Thymus (tissue), 14 donors: ENCODE measurements at places on chromosomes 2 and 18. TPM values are rescaled to one million over a fixed set of nuclear protein-coding genes. Genes with fewer than 3 reads are reported as not detected.
A peak's percentile ranks its signal among the peaks of the same experiment; 100 is the strongest.

DNA sequence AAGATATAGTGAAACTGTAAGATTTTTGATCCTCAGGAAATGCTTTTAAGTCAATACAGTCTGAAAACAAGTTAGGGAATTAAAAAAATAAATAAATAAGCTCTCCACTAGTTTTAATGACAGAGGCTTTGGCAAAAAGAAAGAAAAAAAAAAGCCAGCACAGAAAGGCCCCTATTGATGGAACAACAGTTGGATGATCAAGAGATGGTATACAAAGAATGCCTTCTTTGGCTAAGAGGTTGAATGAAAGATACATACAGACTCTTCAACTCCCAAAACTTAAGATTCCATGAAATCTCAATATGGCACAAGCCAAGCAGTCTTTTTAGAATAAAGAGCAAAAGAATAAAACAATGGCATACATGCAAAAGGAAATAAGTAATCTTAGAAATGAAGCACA, 64.0 kb upstream of the GALNT5 start:
- no peak overlapping the region for H3K27ac ChIP-seq
- no peaks in the 10 kb centered on the region for H3K4me1 ChIP-seq
- no peak overlapping the region for H3K4me3 ChIP-seq

GRCh38 chr2:157107460-157107859, 150.0 kb upstream of the GALNT5 start:
- H3K4me1 ChIP-seq, result no peaks in the 10 kb centered on the region
- H3K27ac ChIP-seq, result no peak overlapping the region
- no peak overlapping the region for H3K4me3 ChIP-seq
- H3K27me3 ChIP-seq, result no peaks in the 10 kb centered on the region
- no peak for DNase-seq

- no peak overlapping the region for H3K4me3 ChIP-seq
- no peak overlapping the region for H3K27ac ChIP-seq
- H3K4me1 ChIP-seq, result no peaks in the 10 kb centered on the region
- H3K27me3 ChIP-seq, result no peaks in the 10 kb centered on the region
Measured at GRCh38 chr2:149739171-149739882, 151.8 kb upstream of the MMADHC start.

DNA sequence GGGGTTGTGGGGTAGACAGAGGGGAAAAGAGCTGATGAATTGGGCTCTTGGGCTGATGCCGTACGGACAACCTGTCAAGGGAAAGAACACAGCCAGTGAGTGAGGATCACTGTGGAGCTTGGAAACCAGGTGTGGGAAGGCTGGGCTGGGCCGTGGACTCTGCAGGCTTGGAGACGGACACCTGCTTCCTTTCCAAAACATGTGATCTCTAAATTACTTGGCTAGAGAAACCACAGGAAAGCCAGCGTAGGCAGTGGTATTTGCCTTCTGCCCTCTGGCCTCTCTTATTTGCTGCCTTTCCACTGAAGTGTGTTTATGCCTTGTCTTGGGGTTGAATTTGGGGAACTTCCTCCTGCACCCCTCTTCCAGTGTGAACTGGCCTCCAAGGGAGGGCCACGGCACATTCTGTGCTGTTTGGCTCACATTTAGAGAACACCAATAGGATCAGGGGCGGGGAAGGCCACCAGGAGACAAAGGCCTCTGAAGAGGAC, 267.7 kb downstream of the PRKCE start:
- H3K4me3 ChIP-seq, result no peak overlapping the region
- H3K4me1 ChIP-seq, result peaks cover 11% of the 10 kb centered on the region
- H3K27ac ChIP-seq, result no peak overlapping the region

DNA sequence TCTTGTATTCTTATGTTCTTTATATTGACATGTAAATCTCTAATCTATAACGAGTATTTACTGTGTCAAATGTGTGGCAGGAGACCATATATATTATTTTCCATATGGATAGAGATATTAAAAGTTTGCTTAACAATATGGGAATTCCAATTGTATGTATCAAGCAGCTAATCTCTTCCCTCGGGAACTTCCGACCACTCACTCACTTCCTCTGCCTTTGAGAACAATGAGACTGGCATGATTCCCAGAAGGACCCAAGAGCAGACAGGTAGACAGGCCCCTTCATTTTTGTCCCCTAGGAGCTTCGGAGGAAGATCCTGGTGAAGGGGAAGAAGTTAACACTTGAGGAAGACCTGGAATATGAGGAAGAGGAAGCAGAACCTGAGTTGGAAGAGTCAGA, 24.1 kb downstream of the PLCD4 start:
- H3K4me1 ChIP-seq, result no peaks in the 10 kb centered on the region
- peaks cover 34% of the 10 kb centered on the region for H3K36me3 ChIP-seq
- H3K4me3 ChIP-seq, result no peak overlapping the region
- no peak for DNase-seq
- H3K27me3 ChIP-seq, result no peaks in the 10 kb centered on the region

DNA sequence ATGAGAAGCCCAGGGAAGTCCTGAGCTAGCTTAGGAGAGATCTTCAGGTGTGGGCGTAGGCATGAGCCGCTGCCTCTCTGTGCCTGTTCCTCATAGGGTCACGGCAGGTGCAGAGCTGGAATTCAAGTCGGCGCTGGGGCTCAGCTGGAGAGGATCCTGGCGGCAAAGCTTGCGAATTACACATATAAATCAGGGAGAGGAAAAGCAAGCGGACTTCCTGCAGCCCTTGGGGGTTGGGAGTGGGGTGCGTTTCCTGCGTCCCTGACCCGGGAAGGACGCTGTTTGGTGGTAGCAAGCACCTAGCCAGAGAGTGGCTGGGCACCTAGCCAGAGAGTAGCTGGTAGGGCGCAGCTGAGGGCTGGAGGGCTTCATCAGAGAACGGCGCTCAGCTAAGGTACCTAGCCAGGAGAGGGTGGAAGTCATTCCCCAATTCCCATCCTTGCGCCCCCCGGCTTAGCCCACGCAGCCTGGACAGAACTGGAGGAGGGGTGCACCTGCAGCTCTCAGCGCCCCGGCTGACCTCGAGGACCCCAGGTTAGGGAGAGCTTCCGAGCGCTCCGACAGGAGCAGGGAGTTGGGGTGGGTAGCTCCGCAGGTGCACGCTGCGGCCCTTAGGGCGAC, 459 bp upstream of the EFR3B start:
- peak overlapping the region; percentile 67 for H3K4me3 ChIP-seq
- H3K27ac ChIP-seq, result no peak overlapping the region
- no peaks in the 10 kb centered on the region for H3K36me3 ChIP-seq
- peaks cover 55% of the 10 kb centered on the region for H3K27me3 ChIP-seq
- peaks cover 9% of the 10 kb centered on the region for H3K4me1 ChIP-seq

DNA sequence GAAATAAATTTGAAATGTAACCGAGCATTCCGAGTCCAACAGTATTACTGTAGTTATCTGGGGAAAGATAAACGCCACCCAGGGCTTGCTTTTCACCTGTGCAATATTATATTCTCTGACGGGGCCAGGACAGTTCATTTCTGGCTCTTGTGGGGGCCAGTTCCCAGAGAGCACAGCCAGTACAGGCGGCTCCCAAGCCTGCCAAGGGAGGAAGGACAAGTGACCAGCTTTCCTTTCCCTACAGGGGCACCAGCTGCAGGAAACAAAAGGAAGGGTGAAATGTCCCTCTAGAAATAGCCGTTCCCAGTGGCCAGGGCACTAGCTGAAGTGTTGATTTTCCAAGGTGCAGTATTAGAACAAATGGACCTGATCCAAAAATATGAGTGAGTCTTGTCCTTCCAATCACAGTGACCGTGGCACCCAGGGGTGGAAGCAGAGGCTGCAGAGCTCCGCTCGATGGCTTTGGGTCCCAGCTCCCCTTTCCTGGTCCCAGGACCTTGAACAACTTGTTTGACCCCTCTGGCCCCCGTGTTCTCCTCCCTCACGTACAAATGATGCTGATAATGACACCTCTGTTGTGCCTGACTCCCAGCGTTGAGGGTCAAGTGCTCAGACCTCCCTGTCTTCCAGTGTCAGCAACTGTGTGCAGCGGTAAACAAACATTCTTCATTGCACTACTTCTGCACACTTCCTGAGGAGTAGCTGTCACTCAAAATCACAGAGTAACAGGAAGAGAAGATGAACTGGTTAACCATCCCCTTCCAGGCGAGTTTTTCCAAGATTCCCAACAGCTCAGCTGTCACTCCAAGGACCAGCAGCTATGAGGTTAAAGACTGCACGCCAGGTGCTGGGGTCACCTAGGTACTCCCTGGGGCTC, 40.9 kb downstream of the GYPC start:
- H3K36me3 ChIP-seq, result peaks cover 36% of the 10 kb centered on the region
- DNase-seq, result no peak
- H3K4me1 ChIP-seq, result no peaks in the 10 kb centered on the region

DNA sequence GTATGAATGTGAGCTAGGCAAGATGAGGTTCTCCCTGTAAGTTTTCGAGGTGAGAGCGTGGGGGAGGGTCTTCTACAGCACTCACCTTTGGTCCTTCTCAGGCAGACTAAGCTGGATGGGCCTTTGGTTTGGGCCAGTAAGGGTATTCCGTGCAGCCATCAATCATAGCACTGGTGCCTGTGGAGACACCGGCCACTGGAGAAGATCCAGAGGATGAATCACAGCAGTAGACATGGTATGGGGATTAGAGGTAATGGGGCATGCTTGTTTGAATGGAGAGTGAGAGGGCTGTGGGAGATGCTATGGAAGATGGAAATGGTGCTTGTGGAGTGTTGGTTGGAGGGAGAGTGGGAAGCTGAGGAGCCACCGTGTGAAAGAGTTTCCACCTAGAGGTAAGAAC, 16.1 kb downstream of the MAPRE3 start:
- no peaks in the 10 kb centered on the region for H3K4me1 ChIP-seq
- no peaks in the 10 kb centered on the region for H3K36me3 ChIP-seq
- DNase-seq, result no peak
- no peak overlapping the region for H3K4me3 ChIP-seq
- H3K27me3 ChIP-seq, result peaks cover 21% of the 10 kb centered on the region

DNA sequence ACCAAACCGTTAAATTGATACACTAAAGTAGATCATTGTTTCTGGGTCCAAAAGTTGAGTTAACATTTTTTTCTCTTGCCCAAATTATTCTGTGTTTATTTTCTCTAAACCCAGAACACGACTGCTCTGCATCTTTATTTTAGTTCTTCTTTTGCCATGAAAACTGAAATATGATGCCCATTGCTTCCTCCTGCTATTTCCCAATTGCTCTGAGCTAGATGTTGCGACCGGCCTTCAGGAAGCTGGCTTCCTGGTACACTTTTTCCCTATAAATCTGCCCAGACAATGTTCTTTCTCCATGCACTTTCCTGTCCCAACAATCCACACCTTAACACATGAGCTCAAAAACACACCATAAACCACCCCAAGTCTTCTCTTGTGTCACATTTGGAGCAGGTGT, 501.4 kb downstream of the FBXO15 start:
- no peak overlapping the region for H3K4me3 ChIP-seq
- no peaks in the 10 kb centered on the region for H3K36me3 ChIP-seq
- DNase-seq, result no peak
- no peak overlapping the region for H3K27ac ChIP-seq

DNA sequence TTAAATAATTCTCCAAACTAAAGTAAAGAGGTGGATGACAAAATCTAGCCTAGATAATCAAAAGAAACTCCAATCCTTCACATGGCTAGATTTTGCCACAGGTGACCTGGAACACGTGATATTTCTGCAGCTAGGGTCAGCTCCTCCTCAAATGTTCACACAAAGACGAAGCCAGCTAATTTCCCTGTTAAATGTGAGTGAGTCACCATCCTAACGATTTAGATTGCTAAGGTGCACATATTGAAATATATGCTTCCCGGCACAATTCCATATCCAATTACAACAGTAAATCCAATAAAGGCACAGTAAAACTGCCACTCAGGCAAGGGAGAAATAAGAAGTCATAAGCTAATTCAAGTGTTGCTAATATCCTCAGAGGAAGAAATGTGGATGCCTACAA, 28.7 kb downstream of the IKZF2 start:
- no peak overlapping the region for H3K4me3 ChIP-seq
- H3K4me1 ChIP-seq, result peaks cover 37% of the 10 kb centered on the region
- no peaks in the 10 kb centered on the region for H3K36me3 ChIP-seq
- peak overlapping the region; percentile 46 for H3K27ac ChIP-seq

DNA sequence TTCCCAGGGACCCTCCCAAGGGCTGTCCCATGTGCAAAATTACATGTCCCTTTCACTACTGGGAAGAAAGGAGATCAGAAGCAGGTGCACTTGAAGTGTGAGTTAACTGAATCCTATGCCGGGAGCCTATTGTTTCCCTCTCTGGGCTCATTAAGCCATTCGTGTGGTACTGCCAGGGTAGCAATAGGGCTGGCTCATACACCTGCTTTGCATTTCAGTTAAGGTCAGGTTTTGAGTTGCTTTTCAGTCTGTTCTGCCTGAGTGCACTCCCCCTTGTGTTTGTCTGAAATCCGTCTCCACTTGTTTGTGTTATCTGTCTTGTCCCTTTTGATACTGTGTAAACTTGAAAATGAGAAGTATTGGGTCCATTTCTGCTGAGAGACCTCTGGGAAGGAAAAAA, 1232.6 kb upstream of the NRXN1 start:
- H3K27ac ChIP-seq, result no peak overlapping the region
- H3K4me3 ChIP-seq, result no peak overlapping the region
- no peaks in the 10 kb centered on the region for H3K27me3 ChIP-seq
- no peaks in the 10 kb centered on the region for H3K36me3 ChIP-seq

DNA sequence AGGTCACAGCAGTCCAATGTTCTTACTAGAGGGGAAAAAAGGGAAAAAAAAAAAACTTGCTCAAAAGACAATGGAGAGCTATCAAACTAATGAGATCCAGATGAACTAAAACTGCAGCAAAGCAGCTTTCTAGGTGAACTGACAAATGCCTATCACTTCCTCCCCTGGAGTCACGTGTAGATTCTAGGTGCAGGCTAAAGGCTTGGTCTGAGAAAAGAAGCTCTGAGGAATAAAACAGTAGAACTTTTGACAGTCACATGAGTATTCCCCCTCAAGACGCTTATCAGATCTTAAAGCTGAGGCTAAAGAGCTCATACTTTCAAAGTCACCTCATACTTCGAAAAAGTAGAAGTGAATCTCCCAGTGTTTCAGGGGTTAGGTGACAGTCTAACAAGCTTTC, 42.3 kb downstream of the SMAD2 start:
- peak; percentile 40 for DNase-seq
- peak overlapping the region; percentile 58 for H3K27ac ChIP-seq
- H3K27me3 ChIP-seq, result no peaks in the 10 kb centered on the region
- H3K36me3 ChIP-seq, result peaks cover 41% of the 10 kb centered on the region
- no peak overlapping the region for H3K4me3 ChIP-seq

DNA sequence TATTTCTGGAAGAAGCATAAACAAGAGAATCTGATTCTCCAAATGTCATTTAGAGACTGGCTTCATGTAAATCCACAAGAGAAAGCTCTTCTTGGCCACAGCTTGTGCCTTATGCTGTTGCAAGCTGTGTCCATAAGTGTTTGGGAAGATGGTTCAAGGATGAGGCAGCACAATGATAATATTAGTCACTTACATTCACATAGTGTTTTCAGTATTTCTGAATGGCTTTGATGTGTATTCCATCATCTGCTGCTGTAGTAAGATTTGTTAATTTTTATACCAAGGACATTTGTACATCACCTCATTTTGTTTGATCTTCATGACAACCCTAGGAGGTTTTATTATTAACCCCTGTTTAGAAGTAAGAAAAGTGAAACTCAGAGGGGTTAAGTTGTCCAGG, 29.9 kb downstream of the CREG2 start:
- H3K4me3 ChIP-seq, result no peak overlapping the region
- H3K36me3 ChIP-seq, result no peaks in the 10 kb centered on the region
- H3K27me3 ChIP-seq, result no peaks in the 10 kb centered on the region
- peaks cover 7% of the 10 kb centered on the region for H3K4me1 ChIP-seq
- DNase-seq, result no peak

- no peaks in the 10 kb centered on the region for H3K27me3 ChIP-seq
- H3K27ac ChIP-seq, result no peak overlapping the region
- no peaks in the 10 kb centered on the region for H3K36me3 ChIP-seq
Measured at GRCh38 chr2:68284896-68285295, 32.6 kb upstream of the PPP3R1 start.

C2orf78 gene
- total RNA-seq, result not detected

ABCG8 gene
- total RNA-seq, result under 0.01 TPM

CNDP1 gene
- 0.09 TPM for total RNA-seq

APOB gene
- 0.09 TPM for total RNA-seq

PAX3 gene
- 0.05 TPM for total RNA-seq

POTEE gene
- total RNA-seq, result 0.05 TPM

CXCR2 gene
- 0.38 TPM for total RNA-seq
